Thoracic aorta (tissue), 2 donors: ENCODE measurements at places on chromosomes 2 and 18.
A peak's percentile ranks its signal among the peaks of the same experiment; 100 is the strongest.

DNA sequence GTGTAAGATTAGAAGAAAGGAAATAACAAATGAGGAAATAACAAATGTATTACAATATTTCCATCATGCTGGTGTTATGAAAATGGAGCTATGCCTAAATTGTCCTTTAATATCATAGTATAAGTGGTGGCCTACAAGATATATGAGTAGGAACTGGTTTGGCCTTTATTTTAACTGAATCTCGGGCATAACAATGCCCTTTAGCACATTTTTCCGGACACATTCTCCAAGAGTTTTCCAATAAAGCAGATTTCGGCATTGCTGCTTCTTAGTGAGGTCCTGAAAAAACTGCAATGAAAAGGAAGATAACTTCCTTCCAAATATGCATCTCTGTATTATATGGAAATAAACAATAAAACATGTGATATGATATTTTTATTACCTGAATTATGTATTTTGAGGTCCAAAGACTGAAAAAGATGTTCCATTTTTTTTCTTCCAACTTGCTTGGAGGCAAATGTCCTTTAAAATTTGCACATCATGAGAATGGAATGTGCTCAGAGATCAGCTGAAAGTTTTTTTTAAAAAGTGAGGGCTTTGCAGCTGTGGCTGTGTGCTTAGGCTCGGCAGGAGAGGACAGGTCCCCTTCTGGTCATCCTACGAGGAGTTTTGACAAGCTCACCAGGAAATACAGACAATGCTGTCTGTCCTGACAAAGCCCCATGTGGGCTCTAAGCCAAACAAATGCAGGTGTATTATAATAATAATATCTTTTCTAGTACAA, 132.3 kb upstream of the RND3 start:
- H3K4me1 ChIP-seq, result peaks cover 29% of the 10 kb centered on the region
- DNase-seq, result no peak
- peak overlapping the region; percentile 39 for H3K27ac ChIP-seq
- no peaks in the 10 kb centered on the region for H3K36me3 ChIP-seq

DNA sequence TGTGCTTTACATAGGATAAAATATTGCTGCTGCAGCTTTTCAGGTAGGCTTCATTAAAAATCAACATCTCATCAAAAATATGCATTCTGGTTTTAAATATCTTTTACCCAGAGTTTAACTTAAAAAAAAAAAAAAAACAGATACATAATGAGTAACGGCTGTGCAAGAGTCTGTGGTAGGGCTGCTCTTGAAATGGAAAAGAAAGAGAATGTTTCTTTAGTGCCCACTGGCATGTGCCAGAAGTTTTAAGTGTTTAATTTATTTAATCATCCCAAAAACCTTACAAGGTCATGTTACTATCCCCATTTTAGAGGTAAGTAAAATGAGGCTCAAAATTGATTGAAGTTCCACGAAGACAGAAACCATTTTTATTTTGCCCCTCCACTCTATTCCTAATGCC, 92.1 kb downstream of the SLC8A1 start:
- no peaks in the 10 kb centered on the region for H3K27me3 ChIP-seq
- H3K4me1 ChIP-seq, result peaks cover 3% of the 10 kb centered on the region
- H3K36me3 ChIP-seq, result no peaks in the 10 kb centered on the region
- H3K4me3 ChIP-seq, result no peak overlapping the region
- DNase-seq, result no peak

DNA sequence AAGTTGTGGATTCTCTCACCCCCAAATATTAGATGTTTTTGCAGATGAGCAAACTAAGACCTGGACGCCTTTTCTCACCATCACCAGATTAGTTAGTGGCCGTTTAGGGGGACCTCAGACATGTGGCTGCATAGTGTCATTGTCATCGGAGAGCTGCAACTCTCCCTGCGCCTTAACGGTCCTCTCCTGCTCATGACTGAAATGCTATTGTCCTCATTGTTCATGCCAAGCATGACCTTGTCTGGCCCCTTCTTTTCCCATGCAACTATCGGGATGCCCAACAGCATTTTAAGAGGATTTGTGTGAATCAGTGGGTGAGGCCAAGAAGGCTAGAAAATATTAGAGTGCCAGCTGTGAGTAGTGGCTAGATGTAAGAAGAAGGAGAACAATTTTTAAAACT, 174.2 kb downstream of the SOCS6 start:
- H3K4me1 ChIP-seq, result peaks cover 12% of the 10 kb centered on the region
- no peaks in the 10 kb centered on the region for H3K27me3 ChIP-seq
- H3K4me3 ChIP-seq, result no peak overlapping the region
- no peak overlapping the region for H3K27ac ChIP-seq

DNA sequence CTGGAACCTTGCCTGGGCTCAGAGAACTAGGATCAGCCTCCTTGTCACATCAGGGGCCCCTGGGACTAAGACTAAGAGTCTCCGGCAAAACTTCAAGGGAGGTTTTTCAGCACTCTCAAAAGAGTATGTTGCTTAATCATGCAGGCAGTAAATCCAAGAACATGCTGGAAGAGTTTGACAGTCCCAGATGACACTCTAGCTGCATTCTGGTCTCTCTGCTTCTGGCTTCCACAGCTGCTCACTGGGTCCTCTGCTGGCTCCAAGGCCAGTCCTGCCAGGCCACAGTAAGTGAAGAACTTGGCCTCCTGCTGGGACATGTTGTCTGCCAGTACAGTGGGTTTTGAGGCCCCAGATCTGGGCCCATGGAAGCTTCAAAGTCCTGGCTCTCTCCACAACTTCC, 45.2 kb upstream of the IL1RL1 start:
- DNase-seq, result no peak
- H3K4me3 ChIP-seq, result no peak overlapping the region
- H3K4me1 ChIP-seq, result no peaks in the 10 kb centered on the region
- no peak overlapping the region for H3K27ac ChIP-seq
- H3K36me3 ChIP-seq, result no peaks in the 10 kb centered on the region

- no peak for DNase-seq
- no peaks in the 10 kb centered on the region for H3K27me3 ChIP-seq
- peak overlapping the region; percentile 66 for H3K4me3 ChIP-seq
- no peaks in the 10 kb centered on the region for H3K36me3 ChIP-seq
- H3K27ac ChIP-seq, result peak overlapping the region; percentile 76
- H3K4me1 ChIP-seq, result peaks cover 28% of the 10 kb centered on the region
Measured at GRCh38 chr2:106866641-106867040, 19.3 kb downstream of the ST6GAL2 start.

GRCh38 chr2:24613154-24613814, 122.2 kb downstream of the NCOA1 start:
- no peak overlapping the region for H3K4me3 ChIP-seq
- no peak overlapping the region for H3K27ac ChIP-seq
- no peaks in the 10 kb centered on the region for H3K4me1 ChIP-seq
- H3K36me3 ChIP-seq, result no peaks in the 10 kb centered on the region
- H3K27me3 ChIP-seq, result no peaks in the 10 kb centered on the region

DNA sequence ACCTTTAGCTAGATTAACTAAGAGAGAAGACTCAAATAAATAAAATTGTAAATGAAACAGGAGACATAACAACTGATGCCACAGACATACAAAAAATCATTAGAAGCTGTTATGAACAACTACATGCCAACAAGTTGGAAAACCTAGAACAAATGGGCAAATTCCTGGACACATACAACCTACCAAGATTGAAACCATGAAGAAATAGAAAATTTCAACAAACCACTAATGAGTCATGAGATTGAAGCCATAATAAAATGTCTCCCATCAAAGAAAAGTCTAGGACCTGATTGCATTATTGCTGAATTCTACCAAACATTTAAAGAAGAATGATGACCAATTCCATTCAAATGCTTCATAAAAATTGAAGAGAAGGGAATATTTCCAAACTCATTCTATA, 54.3 kb downstream of the ST3GAL5 start:
- no peak overlapping the region for H3K27ac ChIP-seq
- H3K4me3 ChIP-seq, result no peak overlapping the region
- H3K27me3 ChIP-seq, result no peaks in the 10 kb centered on the region
- H3K4me1 ChIP-seq, result no peaks in the 10 kb centered on the region

DNA sequence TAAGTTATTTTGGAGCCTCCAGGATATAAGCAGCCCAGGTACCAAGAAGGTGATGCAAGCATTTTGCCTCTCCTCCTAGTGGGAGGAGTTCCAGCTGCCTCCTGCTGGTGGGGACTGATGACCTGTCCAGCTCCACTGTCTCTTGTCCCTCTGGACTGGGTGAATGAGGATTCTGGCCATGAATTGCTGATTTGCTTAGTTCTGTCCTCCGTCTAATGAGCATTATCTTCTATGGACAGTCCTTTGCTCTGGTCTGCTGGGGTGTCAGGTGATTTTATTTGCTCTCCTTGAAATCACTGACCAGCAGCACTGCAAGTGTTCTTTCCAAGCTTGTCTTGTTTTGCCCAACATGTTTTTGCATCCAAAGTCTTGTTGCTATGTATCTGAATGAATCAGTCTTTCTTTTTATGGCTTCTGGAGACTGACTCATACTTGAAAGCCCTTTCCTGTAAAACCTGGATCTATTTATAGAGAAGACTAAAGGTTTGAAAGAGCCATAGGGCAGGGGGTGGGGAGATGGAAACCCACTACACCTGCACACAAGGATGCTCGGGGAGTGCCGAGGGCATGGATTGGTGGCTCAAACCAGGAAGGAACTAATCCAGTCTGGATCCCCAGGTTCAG, 40.5 kb upstream of the EFHD1 start:
- no peak overlapping the region for H3K27ac ChIP-seq
- H3K27me3 ChIP-seq, result no peaks in the 10 kb centered on the region
- peaks cover 33% of the 10 kb centered on the region for H3K4me1 ChIP-seq
- no peak for DNase-seq

DNA sequence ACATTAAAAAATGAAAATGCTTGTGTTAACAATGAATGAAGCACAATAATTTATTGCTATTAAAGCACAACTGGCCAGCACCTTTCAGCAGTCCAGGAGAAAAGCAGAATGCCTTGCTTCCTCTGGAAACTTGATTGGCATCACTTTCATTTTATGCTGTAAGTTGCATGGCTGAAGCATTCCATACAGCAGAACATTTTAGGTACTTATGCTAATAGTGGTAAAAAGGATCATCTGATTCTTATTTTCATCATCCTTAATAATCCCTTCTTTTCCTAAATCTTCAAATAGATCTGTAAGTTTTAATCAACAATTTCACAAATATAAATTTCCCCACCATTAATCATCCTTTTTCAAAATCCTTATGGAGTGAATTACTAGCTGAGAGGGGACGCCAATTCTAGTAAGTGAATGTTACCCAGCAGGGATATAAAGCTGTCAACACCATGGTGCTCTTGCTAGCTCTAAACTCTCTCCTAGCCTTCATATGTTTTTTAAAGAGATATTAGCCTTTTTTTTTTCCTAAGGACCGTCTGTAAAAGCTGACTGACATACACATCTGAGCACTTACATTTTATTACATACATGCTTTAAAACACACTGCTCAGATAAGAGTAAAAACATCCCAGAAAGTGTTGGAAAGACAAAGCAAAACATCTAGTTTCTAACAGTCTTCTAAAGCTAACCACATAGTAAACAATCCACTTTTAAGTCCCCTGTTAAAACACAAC, 5.3 kb downstream of the SATB2 start:
- H3K27ac ChIP-seq, result no peak overlapping the region
- H3K4me1 ChIP-seq, result peaks cover 20% of the 10 kb centered on the region
- peaks cover 6% of the 10 kb centered on the region for H3K27me3 ChIP-seq

DNA sequence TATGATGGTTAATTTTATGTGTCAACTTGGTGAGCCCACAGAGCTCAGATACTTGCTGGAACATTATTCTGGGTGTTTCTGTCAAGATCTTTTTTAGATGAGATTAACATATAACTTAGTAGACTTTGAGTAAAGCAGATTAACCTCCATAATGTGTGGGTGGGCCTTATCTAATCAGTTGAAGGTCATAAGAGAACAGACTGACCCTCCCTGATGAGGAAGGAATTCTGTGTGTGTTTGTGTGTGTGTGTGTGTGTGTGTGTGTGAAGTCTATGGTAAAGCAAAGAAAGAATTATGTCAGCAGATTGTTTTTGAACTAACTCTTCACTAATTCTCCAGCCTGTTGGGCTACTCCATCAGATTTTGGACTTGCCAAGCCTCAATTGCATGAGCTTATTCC, 232.2 kb upstream of the MEX3C start:
- no peaks in the 10 kb centered on the region for H3K27me3 ChIP-seq
- no peaks in the 10 kb centered on the region for H3K4me1 ChIP-seq
- H3K4me3 ChIP-seq, result no peak overlapping the region
- no peak for DNase-seq

DNA sequence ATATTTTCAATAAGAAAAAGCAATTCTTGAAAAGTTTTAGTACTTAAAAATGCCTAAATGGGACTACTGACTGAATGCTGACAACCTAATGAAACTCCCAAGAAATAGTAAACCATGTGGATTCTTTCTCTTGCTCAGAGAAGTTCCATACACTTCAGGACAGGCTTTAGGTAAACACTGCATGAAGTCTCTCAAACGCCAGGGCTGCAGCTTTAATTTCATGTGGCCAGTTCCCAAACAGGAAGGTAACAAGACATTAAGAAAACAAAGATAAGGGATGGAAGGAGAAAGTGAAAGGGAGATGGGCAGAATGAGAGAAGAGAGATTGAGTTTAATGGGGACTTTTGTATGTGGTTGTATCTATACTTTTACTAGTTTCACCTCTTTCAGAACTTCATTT, 734.7 kb upstream of the PKDCC start:
- H3K27me3 ChIP-seq, result no peaks in the 10 kb centered on the region
- no peaks in the 10 kb centered on the region for H3K36me3 ChIP-seq
- H3K4me1 ChIP-seq, result no peaks in the 10 kb centered on the region
- H3K27ac ChIP-seq, result no peak overlapping the region
- H3K4me3 ChIP-seq, result no peak overlapping the region

DNA sequence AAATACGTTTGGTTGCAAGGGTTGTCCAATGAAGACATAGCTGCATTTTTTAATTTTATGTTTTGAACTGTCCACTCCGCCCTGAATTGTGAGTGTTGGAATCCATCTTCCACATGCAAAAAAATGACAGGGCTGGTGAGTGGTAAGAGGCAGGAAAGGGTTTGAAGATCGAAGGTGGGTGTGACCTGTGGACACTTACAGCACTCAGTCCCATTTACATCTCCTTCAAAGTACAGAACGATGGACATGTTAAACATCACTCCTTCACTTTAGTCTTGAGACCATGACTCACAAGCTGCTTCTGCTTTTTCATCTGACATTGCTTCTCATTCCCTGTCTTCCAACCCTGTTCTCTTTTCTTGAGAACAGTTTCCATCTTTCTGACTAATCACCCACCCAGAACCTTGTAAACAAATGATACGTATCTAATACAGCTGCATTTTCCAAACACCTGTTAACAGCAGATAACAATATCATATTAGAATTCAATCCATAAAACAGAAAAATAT, 179.3 kb downstream of the ZNF516 start:
- no peak for DNase-seq
- no peaks in the 10 kb centered on the region for H3K36me3 ChIP-seq
- H3K27ac ChIP-seq, result no peak overlapping the region
- H3K4me3 ChIP-seq, result no peak overlapping the region
- no peaks in the 10 kb centered on the region for H3K4me1 ChIP-seq
- H3K27me3 ChIP-seq, result no peaks in the 10 kb centered on the region

GRCh38 chr2:190674966-190675650, 26.2 kb downstream of the NAB1 start:
- no peak overlapping the region for H3K27ac ChIP-seq
- peaks cover 26% of the 10 kb centered on the region for H3K4me1 ChIP-seq
- H3K27me3 ChIP-seq, result no peaks in the 10 kb centered on the region
- peaks cover 6% of the 10 kb centered on the region for H3K36me3 ChIP-seq
